ENCODE measurements at places on chromosomes 4 and X.

GRCh38 chr4:41358647-41359421, 102.1 kb downstream of the UCHL1 start:
- DNase-seq = no peak

DNA sequence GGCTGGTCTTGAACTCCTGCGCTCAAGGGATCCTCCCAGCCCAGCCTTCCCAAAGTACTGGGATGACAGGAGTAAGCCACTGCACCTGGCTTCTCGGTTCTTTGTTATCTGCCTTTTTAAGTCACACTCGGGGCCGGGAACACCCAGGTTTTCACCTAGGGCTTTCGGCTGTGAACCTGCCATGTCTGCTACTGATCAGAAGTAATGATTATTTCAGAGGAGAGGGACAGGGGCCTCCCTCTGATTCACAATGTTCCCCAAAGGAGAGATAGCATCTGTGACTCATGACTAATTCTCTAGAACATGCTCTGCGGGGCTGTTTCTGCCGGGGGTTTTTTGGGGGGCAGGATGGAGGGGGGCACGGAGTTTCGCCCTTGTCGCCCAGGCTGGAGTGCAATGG, 26.9 kb downstream of the CRLF2 start:
- DNase-seq = no peak

DNA sequence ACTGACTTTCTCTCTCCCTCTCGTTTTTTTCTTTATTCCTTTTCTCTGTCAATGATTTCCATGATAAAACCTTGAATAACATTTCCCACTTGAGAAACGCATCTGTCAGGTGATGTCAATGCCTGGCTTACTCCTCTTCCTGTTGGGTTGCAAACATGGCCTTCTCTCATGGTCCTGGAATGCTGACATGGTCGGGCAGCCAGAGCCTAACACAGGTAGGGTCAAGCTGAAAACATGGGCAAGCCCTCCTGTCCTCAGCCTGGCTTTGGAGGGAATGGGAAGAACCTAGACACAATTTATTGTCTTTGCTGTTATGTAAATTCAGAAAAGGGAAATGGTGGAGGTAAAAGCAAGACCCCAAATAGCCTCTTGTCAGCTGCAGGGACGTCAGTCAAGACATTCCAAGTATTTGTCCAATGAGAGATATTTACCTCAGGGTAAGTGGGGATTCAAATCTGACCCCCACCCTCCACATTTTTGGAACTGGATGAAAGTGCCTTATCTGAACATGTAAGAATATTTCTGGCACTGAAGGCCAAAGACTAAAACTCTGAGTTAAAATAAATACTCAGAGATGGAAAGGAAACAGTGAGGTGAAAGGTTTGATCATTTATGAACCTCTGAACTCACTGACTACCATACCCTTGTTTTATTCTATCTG, 473.8 kb downstream of the SPRY1 start:
- no peak for DNase-seq

DNA sequence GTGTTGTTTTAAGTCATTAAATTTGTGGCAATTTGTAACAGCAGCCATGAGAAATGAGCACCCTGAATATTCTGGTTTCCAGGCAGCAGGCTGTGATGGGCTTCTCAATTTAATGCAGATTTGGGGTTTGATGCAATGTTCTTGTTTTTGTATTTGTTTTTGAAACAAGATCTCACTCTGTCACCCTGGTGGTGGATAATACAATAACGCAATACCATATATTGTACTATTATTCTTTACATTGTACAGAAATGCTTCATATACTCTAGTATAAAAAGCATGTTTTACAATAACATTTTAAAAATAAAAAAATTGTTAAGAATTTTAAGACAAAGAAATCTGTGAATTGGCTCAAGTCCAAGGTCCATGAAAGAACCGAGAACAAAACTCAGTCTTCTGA, 129.1 kb downstream of the USP46 start:
- DNase-seq = no peak

- DNase-seq = no peak
These were observed 28.6 kb downstream of the TEX13A start for GRCh38 chrX:105191878-105192277.

Data from inflammatory macrophage (primary cell).